Endothelial cell (in vitro differentiated cells): ENCODE measurements at places on chromosomes 16 and 17.

GRCh38 chr16:81678326-81679095, 100.6 kb upstream of the PLCG2 start:
- DNase-seq: no peak

DNA sequence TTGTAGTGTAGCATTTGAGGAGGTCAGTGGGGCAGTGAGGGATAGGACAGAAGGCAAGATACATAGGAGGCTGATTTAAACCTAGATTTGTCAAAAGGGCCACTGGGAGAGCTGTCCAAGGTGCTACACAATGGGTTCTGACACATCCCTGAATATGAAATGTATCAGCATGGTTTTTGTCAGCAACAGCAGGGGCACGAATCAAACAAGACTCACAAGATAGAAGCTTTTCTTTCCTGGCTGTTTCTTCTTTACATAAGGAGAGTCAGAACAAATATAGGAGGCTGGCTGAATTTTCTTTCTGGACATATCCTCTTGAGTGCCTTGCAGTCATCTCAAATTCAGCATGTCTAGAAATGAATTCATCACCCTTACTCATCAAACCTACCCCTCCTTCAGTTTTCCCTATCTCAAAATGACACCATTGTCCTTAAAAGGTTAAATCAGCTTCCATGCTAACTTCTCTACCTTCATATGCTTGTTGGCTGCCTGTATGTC, 130.5 kb downstream of the NPIPB5 start:
- peak; percentile 63 for DNase-seq

GRCh38 chr17:29115961-29116803, 64.0 kb downstream of the MYO18A start:
- DNase-seq: no peak

DNA sequence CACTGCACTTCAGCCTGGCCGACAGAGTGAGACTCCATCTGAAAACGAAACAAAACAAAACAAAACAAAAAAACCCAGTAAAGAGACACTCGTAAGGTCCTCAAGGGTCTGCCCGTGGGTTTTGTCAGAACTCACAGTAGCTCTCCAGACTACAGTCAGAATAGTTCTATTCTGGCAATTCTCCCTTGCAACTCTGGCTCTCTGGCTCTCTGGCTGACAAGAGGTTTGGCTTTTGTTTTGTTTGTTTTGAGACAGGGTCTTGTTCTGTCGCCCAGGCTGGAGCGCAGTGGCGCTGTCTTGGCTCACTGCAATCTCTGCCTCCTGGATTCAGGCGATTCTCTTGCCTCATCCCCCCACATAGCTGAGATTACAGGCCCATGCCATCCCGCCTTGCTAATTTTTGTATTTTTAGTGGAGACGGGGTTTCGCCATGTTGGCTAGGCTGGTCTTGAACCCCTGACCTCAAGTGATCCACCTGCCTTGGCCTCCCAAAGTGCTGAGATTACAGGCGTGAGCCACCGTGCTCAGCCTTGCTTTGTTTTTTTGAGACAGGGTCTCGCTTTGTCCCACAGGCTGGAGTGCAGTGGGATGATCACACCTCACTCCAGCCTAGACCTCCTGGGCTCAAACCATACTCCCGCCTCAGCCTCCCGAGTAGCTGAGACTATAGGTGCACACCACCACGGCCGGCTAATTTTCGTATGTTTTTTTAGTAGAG, 20.5 kb upstream of the CHP2 start:
- no peak for DNase-seq

GRCh38 chr16:78996790-78997189, 603.7 kb downstream of the MAF start:
- DNase-seq: no peak

GRCh38 chr17:27671591-27671910, 40.6 kb downstream of the LGALS9 start:
- no peak for DNase-seq

GRCh38 chr17:31888124-31888523, 13.4 kb downstream of the UTP6 start:
- no peak for DNase-seq

DNA sequence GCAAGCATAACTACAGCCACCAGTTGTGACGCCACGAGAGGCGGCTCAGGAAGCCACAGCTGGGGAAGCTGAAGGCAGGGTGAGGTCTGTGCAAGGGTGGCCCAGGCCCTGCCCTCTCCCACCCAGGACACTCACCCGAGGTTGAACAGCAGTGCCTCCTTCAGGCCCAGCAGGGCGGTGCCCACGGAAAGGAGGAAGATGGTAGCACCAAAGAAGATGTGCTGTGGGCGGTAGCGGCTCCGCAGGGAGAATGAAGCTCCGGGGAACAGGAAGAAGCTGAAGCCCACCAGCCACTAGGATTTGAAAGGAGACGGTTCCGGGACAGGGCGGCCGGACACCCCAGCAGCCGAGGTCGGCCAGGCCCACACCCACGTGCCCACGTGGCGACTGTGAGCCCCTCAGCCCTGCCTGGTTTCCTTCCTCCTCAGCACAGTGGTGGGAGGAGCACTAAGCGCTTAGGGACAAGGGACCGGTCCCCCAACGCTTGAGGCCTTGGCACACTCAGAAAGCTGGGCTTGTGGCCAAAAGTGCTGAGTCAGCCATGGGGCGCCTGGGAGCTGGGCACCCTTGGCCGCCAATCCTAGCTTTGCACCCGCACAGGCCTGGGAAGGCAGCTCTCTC, 11.0 kb downstream of the CYB561 start:
- DNase-seq: no peak

GRCh38 chr17:2995377-2995776, 68.0 kb downstream of the OR1D5 start:
- no peak for DNase-seq

- no peak for DNase-seq
These were observed 683.1 kb upstream of the SALL1 start for GRCh38 chr16:51834133-51834532.

DNA sequence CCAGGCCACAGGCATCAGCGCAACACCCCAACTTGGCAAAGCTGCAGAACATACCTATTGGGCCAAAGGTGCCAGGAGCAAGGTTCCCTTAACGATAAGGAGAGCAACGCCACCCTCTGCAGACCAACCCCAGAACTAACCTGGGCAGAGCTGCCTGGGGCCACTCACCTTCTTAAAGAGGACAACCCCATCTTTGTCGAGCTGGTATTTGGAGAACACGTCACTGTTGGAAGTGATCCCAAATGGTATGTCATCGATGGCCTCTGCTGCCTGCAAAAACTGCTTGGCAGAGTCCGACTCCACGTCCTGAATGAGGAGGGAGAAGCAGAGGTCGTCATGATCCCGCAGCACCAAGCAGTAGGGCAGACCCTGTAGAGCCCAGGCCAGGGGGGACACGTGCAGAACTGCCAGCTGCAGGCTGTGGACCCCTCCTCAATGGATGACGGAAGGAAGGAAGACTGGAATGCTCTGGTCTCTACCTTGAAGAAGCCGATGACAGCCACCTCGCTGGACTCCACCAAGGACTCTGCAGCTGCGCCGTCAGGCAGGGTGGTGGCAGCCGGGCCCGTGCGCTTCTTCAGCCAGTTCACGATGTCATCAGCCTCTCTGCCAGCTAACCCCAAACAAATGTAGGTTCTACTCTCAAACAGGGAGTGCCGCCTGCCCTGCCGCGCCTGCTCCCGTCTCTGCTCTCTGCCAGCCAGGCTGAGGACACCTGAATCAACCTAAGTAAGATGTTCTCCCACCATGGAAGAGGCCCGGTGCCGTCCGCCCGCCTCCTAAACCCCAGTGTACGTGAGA, 5.2 kb downstream of the P4HB start:
- no peak for DNase-seq

GRCh38 chr17:62681939-62682381, 54.5 kb downstream of the MRC2 start:
- no peak for DNase-seq

DNA sequence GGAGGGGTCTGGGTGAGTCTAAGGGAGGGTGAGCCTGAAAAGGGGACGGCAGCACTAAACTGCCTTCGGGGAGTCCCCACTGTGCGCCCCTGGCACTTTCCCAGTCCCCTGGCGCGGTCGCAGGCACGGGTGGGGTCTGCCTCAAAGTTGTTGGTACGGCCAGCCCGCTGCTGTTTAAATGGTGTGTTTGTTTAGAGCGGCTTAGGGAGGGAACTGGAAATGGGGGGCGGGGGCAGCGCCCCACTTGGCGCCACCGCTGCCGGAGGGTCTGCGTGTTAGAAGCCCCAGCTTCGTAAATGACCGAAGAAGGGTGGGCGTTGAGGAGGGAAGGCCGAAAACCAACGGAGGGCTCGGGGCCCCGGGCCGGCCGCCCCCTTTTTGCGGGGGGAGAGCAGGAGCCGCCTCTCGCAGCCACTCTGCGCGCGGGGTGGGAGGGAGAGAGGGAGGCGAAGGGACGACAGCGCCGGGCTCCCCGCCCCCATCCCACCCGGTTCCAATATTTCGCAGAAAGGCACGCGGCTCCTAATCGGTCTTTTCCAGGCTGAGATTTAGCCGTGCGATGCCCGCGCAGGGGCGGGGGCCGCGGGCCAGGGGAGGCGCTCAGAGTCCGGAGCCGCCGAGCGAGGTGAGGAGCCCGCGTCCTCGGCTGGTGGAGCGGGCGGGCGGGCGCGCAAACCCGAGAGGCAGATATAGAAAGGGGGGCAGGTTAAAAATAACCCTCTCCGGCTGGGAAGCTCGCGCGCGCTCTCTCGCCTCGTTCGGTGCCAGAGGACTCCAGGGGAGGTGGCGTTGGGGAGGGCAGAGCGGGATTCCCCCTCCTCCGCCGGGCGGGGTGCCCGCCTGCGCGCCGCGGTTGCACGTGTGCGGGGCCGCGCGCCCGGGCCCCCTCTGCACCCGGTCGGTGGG, 54.9 kb downstream of the SREBF1 start:
- peak; percentile 39 for DNase-seq

DNA sequence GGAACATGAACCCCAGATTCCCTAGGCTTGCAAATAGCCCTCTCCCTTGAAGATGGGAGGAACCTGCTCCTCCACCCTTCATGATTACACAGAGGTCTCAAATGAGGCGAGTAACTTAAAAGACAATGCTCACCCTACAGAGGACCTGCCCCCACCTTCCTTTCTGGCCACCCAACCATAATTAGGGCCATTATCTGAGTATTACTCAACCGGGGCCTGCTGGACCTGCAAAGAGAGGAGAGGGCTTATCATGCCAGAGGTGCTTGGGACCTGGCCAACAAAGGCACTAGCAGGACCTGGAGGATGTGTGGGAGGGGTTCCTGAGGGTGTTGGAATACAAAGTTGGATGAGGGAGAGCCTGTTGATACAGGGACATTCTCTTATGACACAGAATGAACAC, 42.4 kb downstream of the RNF157 start:
- no peak for DNase-seq

- DNase-seq: no peak
These were observed 526 bp downstream of the TSNAXIP1 start for GRCh38 chr16:67807148-67807682.

GRCh38 chr16:79298894-79299799, 301.4 kb downstream of the MAF start:
- DNase-seq: no peak

- DNase-seq: no peak
These were observed 12.9 kb downstream of the RDM1 start for GRCh38 chr17:35917519-35918213.

DNA sequence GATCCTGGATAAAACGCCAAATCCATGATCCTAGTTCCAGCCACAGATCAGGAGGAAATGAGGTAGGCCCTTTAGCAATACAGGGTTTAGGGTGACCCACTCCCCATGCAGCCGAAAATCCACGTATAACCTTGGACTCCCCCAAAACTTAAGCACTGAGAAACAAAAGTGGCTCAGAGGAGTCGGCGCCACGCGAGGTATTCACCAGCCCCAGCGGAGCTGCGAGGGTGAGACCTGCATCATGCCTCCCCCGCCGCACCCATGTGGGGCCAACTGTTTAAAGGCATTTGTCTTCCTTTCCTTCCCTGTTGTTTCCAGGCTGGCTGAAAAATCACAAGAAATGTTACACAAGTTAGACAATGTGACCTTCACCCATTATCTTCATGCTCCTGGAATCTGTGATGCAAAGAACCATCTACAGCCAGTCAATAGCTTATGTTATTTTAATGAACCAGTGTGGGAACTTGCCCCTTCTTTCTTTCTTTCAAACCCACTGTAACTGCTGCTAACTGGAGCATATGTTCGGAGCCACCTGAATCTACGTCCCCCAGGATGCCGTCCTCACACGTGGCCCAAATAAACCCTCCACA, 98.2 kb upstream of the METRNL start:
- DNase-seq: no peak

GRCh38 chr16:16120382-16121184, 102.7 kb downstream of the ABCC6 start:
- no peak for DNase-seq

DNA sequence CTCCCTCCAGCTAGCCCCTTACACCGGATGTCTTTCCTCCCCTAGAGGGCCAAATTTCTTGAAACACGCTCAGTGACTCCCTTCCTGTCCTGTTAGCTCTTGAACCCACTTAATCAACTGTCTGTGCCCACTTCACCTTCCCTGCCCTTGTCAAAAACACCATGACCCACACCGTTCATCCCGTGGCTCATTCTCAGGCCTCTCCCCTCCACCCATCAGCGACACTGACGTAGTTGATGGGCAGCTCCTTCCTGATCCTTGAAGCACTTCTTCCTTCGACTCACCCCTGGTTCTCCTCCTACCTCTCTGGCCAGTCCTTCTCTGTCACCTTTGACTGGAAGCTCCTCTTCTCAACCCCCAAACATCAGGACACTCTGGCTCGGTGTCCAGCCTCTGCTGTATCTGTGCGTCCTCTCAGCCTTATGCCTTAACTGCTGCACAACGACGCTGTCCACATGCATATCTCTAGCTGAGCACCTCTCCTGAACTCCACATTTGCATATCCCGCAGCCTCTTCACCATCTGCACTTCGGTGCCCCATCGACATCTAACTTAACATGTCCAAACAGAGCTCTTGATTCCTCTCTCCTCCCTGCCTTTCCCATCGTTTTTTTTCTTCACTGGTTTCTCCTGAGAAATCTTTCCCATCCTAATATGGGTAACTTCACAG, 39.3 kb upstream of the CCDC182 start:
- no peak for DNase-seq

DNA sequence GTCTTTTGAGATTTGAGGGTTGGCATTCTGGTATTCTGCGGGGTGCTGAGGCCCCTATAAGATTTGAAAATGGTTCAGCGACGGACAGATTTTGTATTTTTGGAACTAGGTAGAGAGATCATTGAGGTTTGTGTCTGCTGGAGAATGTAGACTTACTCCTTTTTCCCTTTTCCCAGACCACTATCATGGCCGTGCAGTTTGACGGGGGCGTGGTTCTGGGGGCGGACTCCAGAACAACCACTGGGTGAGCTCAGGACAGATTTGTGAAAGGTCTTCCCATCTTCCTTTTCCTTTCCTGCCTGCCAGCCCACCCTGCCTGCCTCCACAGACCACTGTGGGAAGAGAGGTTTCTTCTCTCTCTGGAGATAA, 572 bp downstream of the PSMB6 start:
- DNase-seq: peak; percentile 64

GRCh38 chr17:4405038-4405669, 28.6 kb upstream of the SPNS3 start:
- DNase-seq: no peak

- no peak for DNase-seq
These were observed 4.7 kb upstream of the MYH1 start for GRCh38 chr17:10523064-10523463.
